ENCODE measurements at places on chromosomes 3 and 15.

- DNase-seq: no peak
Observed at GRCh38 chr3:96083610-96084009, 730.8 kb upstream of the EPHA6 start.

DNA sequence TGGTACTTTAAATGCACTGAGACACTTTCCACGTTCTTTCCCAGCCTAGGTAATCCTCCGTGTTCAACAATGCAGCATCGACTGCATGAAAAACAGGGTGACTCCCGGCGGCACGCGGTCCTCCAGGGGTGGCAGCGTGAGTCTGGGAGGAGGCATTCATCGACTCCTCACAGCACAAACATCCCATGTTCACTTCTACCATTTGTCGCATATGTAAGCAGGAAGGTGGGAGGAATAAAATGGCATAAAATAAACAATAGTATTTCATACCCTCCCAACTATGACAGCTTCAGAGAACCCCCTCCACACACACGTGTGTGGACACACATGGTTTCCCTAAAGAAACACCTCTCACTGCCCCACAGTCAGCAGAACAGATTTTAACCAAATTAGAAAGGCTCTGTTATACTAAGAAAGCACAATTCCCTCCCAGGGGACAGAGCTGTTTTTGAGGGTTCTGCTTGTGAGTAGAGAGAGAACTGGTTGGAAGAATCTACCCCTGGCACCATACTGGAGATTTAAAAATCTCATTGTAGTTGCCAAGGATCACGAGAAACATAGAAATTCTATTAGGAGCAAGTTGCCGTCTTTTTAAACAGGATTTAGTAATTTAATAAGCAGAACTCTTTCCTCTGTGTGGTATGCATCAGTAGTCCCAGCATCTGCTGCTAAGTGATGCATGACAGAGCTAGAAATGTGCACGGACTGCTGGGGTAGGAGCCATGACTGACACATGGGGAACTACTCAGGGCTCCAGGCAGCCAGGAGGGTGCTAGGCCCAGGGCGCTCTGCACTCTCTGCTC, 6.0 kb downstream of the FAM43A start:
- DNase-seq: no peak

- peak; percentile 12 for DNase-seq
Observed at GRCh38 chr3:149638228-149639092, 19.4 kb downstream of the WWTR1 start.

DNA sequence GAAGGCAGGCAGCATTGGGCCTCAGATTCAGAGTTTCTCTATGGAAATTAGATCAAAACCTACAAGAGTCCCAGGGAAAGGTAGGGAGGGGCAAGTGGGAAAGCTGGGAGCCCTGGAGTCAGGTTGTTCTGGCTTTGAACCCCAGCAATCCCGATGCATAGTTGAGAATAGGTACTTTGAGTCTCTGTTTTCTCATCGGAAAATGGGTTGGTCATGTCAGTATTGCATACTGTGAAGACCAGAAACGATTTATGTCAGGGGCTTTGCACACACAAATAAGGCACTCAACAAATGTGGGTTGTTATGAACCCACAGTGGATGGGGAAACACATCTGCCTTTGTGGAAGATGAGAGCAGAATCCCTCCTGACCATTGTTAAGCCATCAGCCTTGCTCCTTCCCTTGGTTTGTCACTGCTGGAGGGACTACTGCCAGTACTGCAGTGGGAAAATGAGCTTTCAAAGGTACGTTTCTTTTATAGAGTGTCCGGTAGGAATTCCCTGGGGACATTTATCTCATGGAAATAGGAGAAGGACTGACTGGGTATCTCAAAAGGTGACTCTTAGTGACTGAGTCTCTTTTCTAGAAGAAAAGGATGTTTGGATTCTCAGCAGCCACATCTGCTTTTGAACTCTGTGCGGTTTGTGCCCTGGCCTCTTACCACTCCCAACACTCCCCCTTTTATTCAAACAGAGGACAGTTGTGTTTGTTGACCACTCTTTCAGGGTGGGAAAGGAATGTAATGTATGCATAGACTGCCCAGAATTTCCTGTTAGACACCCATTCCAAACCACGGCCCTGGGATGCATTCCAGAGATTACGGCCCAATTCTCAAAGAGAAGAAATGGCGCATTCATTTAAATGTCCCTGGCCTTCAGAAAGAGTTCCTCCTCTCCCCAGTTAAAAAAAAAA, 54.6 kb upstream of the VILL start:
- no peak for DNase-seq

GRCh38 chr15:83312071-83312470, 27.6 kb upstream of the BNC1 start:
- no peak for DNase-seq

GRCh38 chr15:39154227-39154638, 426.6 kb upstream of the THBS1 start:
- no peak for DNase-seq

GRCh38 chr15:53982876-53983275, 4.6 kb downstream of the UNC13C start:
- no peak for DNase-seq

DNA sequence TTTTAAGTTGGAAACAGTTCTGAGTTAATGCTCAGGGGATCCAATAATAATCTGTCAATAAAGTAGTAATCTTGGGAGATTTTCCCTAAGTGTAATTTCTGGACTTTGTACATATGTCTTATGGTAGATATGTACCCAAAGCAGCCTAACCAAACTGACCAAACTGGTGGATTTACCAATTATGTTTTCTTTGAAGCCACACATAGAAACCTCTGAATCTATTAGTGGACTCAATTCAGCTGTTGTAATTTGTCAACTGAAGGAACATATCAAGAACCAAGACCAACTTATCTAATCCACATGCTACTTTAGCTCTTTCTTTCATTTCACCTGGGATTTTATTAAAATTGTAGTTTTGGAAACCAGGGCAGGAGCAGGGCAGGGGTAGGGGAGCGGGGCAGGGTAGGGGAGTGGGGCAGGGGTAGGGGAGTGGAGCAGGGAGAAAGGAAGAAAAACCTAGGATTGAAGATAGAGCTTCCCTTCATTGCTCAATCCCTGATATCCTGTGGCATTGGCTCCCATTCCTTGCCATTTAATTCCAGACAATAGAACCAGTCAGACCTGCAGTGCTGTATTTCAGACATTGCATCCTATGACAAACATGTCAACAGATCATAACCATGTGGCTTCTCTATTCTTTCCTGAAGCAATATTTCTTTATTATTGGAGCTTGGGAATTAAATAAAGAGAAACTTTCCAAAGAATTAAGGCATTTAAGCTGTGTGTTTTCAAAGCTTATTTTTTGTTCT, 101.8 kb downstream of the NFKBIZ start:
- DNase-seq: no peak

DNA sequence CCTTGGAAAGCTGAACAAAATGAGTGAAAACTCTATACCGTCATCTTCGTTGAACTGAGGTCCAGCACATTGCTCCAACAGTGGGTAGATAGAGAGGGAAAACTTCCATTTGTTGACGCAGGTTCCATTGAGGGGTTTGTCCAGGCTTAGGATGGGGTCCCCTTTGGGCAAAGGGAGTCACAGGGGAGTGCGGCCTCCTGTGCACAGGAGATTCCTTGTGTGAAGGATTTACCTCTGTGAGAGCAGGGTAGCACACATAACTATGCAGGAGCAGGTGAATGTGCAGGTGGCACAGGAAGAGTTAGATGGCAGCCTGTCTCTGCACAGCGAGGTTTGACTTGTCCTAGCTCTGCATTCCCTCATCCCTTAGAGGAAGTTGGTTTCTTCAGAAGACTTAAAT, 139.3 kb downstream of the SNRPN start:
- DNase-seq: no peak

- no peak for DNase-seq
Observed at GRCh38 chr3:94462931-94463330, 400.1 kb downstream of the NSUN3 start.

DNA sequence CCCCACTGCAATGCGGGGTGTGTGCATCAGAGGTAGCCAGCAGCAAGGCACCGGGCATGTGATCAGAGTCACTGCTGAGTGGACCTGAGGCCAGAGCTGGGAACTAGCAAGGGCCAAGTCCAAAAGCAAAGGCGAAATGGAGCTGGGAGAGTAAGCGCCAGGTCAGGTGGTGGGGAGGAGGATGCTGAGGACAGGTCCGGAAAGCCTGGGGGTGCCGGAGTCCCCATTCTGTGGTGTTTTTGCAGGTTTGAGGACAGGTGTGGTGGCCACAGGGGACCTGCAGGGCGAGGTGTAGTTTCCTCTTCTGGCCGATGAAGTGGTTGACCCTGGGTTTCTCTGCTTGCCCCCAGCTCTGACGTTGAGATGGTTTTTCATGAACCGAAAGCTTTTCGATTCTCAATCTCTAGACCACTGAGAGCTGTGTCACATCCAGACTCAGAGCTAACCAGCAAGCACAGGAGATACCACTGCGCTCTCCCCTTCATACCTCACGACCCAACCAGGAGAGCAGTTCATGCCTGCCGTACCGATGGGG, 35.0 kb upstream of the HES1 start:
- no peak for DNase-seq

DNA sequence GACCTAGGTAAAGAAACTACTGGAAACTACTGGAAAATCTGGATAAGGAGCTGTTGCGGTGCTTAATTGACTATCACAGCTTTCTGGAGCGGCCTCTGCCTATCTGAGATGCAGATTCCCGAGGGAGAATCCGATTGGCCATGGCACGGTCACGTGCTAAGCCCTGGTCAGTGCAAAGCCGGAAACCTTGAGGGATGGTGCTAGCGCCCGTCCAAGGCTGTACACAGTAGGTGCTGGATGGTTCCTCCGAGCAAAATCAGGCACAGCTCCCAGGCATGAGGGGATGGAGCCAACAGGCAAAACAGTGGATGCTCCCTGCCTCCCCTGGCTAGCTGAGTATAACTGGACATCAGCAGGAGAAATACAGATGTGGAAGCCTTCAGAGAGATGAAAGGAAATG, 238.7 kb upstream of the HES1 start:
- peak; percentile 47 for DNase-seq

GRCh38 chr3:128080323-128081080, 28.3 kb downstream of the SEC61A1 start:
- DNase-seq: no peak

- no peak for DNase-seq
Observed at GRCh38 chr15:68930268-68931022, at the start of gene SPESP1. TSS of gene SPESP1 (plus strand) at chr15:68930525. CDS start at chr15:68930654, 129 bp downstream.

GRCh38 chr3:180467177-180467576, 134.8 kb upstream of the TTC14 start:
- no peak for DNase-seq

DNA sequence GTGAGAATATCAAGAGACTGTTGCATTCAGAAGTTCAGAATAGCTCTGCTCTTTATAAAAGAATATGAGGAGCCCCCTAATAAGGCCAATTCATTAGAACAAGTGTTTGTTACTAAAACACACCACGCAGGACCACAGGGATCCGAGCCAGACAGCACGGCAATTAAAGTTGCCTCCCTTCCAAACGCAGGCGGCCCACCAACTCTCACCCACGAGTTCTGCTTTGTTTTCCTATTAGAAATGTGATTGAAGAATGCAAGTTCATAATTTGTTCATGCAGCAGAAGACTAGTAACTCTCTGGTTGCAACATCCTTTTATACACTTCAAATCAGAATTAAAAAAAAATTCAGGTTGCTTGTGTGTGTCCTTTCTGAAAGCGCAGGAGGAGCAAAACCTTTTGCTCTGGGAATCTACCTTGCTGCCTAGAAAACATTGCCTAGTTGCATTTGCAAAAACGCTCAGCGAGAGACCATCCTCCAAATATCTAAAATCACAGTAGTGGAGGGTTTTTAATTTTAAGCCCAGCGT, 1044.1 kb upstream of the NR2F2 start:
- no peak for DNase-seq

DNA sequence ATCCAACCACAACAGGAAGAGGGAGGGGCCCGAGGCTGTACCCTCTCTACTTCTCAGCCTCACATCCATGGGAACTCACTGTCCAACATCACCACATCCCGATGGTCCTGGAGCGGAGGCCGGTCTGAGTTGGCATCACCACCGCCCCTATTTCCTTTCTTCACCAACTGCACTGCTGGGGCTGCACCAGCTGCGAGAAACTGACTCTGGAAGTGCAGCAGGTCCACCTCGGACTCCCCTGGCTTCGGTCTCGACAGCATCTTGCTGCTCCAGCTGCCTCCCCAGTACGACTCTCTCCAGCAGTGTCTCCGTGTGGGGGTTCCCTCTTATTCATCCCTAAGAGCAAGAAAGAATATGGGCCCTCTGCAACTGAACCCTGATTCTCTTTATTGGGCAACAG, 7.2 kb downstream of the RPAP1 start:
- DNase-seq: no peak

GRCh38 chr3:148605521-148605920, 92.2 kb upstream of the AGTR1 start:
- no peak for DNase-seq

DNA sequence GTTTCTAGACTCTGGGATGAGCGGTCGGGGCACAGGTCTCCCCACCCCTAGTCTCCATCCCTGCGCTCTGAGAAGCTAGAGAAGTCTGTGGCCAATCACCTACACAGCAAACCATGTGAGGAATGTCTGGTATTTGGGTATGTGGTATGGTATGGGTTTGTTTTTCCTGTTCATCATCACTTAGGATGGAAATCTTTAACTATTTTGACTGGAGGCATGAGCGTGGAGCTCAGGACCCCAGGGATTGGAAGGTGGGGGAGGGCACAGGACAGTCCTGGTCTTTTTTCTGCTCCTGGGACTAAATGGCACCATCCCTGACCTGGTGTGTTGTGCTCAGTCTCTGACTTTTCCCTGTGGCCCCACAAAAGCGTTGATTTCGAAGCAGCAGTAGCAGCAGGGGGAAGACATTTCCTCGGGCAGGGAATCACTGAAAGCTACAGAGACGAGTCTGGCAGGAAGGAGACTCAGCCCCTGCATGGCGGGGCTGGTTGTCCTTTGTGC, 191.7 kb upstream of the TPM1 start:
- DNase-seq: no peak

DNA sequence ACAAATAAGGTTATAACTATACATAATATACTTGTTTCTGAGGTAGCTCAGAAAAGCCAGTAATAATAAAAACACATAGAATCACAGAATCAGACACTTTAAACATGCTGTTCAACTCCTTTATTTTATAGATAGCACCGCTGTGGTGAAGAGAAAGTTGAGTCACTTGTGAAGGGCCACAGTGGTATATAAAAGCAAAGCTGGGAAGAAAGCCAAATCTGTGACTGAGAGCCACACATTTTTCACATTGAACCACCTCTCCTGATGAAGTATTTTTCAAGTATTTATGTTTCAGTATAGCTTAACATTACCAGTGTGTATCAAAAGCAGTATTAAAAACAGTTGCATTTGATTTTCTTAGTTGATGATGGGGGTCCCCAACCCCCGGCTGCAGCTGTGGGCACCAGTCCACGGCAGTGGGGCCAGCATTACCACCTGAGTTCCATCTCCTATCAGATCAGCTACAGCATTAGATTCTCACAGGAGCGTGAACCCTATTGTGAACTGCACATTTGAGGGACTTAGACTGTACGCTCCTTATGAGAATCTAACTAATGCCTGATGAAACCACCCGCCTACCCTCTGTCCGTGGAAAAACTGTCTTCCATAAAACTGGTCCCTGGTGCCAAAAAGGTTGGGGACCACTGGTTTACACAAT, 46.2 kb downstream of the TBL1XR1 start:
- DNase-seq: no peak

- no peak for DNase-seq
Observed at GRCh38 chr3:8596321-8597218, 48.0 kb downstream of the SSUH2 start.

GRCh38 chr3:52298149-52299098, 10.8 kb downstream of the GLYCTK start:
- DNase-seq: no peak

- no peak for DNase-seq
Observed at GRCh38 chr3:37770938-37771918, 90.5 kb upstream of the CTDSPL start.

GRCh38 chr3:173399044-173399443, 1.5 kb downstream of the NLGN1 start:
- DNase-seq: no peak
